Kidney (tissue), 22 donors: ENCODE measurements at places on chromosomes 4 and X.

GRCh38 chr4:73998040-73999011, at the start of gene CXCL5:
CXCL5 (minus strand) TSS chr4:73998677; CDS start chr4:73998581, 96 bp downstream.
- peak; percentile 30 for DNase-seq

- DNase-seq, result peak; percentile 69
Measured at GRCh38 chr4:83639849-83640493, 104.1 kb downstream of the GPAT3 start.

DNA sequence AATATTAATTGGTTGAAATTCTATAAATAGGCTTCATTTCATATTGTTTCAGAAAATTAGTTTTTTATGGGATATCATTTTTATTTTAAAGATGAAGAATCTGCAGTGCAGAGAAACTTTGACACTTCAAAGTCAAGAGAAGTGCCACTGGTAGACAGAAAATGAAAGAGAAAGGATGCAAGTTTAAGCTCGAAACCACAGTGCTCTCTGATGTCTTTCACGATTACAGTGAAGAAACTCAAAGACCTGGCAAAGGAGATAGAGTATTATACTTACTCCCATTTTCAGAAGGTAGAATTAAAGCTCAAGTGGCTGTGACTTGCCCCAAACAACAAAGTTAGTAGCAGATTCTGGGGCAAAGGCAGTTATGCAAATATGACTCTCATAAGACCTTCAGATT, 745.4 kb downstream of the TECRL start:
- no peak for DNase-seq

- DNase-seq, result no peak
Measured at GRCh38 chr4:98434816-98435215, 173.6 kb downstream of the RAP1GDS1 start.

GRCh38 chr4:121736735-121737351, 28.1 kb downstream of the SMIM43 start:
- DNase-seq, result peak; percentile 39
